ENCODE measurements at places on chromosomes 7 and 10.

DNA sequence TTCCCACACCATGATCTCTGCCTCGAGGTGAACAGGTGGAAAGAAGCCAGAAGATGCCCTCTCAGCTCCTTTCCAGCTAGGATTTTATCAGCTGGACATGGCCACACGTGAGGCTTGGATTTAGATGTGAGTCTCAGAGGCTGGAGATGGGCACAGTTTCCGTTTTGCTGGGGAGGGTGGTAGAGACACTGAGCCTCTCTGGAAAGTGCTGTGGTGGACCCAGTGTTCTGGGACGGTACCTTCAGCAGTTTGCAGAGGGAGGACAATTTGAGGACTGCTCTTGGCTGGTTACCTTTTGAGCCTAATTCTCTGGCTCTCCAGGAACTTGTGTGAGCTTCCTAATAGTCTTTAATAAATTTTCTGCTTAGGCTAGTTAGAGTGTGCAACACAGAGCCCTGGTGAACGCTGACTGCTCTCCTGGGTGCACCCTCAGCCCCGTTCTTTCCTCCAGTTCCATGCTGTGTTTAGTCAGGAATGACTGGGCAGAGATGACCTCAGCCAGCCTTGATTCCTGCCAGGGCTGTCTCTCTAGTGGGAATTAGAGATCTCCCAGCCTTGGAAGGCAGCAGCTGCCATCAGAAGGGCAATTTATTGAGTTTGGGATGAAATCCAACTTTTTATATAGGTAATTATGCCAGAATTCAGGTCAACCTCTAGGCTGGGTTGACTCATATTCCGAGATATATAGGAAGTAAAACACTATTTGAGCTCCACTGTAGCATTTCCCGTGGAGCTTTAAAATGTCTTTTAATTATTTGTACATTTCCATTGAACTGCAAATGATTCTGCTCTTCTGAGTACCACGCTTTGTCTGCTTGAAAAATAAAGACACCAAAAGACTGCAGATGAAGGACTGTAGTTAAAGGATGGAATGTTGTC lies 103.9 kb downstream of the GATA3 start:
- DNase-seq: no peak

DNA sequence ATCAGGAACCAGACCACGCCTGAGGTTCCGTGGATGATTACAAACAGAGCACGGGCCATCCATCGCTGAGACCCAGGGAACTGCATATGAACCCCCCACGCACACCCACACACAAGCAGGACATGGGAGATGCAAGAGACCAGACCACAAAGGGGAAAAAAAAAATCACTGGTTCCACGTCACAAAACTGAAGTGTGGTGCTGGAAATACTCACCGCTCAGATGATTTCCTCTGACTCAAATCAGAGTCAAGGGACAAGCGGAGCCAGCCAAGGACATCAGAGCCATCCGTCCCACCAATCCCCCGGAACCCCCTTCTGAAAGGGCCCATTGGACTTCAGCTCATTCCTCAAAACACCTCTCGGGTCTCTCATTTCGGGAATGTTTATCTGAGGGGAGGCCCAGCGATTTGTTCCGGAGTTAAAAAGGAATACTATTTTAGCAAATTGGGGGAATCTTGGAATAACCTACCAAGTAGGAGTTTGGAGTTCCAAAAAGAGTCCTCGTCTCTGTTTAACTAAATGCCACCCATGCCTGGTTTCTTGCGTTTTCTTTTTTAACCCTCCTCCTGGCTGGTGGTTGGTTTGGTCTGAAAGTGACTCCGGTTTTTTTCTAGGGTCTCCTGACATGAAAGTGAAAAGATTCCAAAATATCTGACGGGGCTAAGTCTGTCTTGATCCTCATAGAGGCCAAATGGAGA lies 15.0 kb downstream of the SNX8 start:
- DNase-seq: peak; percentile 92

GRCh38 chr7:128347647-128348097 lies 4.0 kb upstream of the RBM28 start:
- DNase-seq: peak; percentile 68

DNA sequence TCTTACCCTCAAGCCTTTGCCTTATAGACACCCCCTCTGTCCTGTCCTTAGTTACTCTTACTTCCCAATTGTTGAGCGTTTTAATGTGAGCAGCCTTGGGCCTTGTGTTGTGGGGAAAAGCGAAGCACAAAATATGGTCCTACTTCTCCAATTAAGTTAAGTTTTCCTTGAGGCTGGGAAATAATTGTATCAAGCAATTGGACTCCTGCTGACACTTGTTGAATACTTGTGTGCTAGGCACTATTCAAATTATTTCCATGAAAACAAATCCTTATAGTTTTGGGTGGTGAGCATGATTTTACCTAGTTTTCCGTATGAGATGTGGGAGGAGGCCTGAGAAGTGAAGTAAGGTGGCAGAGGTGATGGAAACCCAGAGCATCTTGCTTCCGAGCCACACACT lies 5.4 kb upstream of the ZNF783 start:
- DNase-seq: no peak

GRCh38 chr7:325811-326210 lies 35.8 kb downstream of the FOXL3 start:
- DNase-seq: no peak

GRCh38 chr7:28070297-28071055 lies 110.1 kb downstream of the JAZF1 start:
- peak; percentile 57 for DNase-seq

- no peak for DNase-seq
These were observed 232.2 kb upstream of the BMPER start for GRCh38 chr7:33673029-33673700.

- DNase-seq: no peak
These were observed 451.3 kb downstream of the GPAM start for GRCh38 chr10:111732166-111732785.

DNA sequence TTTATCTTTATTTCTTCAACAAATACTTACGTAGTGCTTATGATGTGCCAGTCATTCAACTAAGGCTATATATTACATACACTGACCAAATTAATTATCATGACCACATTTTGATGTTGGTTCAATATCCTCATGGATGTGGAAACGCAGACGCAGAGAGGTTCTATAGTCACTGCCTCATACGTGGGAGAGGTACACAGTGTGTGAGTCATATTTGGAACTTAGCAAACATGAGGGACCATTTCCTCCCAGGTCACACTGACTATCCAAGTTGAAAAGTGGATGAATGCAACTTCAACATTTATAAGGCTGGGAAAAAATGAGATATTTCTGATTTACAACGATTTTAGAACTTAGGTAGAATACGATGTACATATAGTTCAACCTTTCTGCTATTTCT lies 113.6 kb downstream of the PRLHR start:
- DNase-seq: no peak

DNA sequence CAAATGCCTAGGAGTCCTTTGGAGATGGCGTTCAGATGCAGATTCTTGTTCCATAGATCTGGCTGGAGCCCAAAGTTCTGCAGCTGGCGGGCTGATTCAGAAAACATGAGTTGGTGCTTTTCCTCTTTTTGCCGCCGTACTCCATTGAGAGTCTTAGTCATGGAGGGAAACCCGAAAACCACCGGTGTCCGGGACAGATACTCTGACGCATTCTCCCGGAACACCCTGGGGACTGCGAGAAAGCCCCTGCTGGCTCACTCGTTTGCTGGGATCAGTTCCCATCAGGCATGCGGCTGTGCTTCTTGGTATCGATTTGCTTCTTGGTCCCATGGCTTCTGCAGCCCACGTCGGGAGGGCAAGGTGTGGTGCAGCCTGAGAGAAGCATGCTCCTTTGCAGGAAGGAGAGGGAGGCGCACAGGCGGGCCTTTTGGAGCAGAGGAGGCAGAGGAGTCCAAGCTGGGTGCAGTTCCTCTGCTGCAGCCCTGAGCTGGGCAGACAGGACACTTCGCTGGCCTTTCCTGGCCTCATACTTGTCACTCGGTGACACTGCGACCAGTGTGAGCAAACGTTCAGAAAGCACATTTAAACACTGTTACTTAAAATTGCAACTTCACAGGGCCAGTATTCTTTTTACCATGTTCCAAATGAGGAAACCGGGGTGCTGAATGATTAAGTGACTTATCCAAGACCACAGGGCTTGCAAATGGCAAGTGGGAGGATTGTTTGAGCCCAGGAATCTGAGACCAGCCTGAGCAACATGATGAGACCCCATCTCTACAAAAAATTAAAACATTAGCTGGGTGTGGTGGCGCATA lies 30.6 kb upstream of the PFKFB3 start:
- peak; percentile 98 for DNase-seq

GRCh38 chr7:158452331-158452730 lies 135.3 kb downstream of the PTPRN2 start:
- no peak for DNase-seq

DNA sequence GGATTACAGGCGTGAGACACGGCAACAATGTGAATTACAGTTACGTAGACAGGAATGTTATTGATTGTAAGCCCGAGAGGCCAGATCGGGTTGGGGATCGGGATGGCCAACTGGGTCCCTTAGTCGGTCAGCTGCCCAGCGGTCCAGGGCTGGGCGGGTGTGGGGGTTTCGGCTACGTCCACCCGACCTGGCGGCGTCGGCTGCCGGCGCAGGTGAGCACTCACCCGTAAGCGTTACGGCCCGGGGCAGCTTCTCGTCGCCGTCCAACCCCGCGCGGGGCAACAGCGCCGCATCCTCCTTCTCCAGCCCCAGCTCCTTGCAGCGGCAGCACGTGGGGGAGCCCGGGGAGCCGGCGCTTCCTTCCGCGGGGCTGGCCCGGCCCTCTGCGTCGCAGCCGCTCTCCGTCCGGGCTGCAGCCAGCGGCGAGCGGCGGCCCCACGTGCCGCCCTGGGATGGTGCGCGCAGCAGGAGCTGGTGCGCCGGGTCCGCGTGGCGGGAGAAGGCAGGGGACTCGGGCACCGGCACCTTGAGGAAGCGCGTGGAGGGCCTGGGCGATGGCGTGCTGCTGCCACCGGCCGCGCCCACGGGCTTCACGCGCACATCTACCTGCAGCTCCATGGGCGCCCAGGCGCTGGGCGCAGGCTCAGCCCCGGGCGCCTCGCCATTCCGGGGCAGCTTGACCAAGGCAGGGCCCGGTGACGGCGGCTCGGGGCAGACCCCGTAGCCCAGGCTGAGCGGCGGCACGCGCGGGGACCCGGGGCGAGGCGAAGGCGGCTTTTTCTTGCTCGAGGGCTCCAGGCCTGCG lies 609 bp downstream of the KLRG2 start:
- DNase-seq: peak; percentile 57

- peak; percentile 85 for DNase-seq
These were observed 30.9 kb downstream of the CDK1 start for GRCh38 chr10:60809157-60809556.

- DNase-seq: no peak
These were observed 29.7 kb downstream of the AGAP3 start for GRCh38 chr7:151115836-151116418.

DNA sequence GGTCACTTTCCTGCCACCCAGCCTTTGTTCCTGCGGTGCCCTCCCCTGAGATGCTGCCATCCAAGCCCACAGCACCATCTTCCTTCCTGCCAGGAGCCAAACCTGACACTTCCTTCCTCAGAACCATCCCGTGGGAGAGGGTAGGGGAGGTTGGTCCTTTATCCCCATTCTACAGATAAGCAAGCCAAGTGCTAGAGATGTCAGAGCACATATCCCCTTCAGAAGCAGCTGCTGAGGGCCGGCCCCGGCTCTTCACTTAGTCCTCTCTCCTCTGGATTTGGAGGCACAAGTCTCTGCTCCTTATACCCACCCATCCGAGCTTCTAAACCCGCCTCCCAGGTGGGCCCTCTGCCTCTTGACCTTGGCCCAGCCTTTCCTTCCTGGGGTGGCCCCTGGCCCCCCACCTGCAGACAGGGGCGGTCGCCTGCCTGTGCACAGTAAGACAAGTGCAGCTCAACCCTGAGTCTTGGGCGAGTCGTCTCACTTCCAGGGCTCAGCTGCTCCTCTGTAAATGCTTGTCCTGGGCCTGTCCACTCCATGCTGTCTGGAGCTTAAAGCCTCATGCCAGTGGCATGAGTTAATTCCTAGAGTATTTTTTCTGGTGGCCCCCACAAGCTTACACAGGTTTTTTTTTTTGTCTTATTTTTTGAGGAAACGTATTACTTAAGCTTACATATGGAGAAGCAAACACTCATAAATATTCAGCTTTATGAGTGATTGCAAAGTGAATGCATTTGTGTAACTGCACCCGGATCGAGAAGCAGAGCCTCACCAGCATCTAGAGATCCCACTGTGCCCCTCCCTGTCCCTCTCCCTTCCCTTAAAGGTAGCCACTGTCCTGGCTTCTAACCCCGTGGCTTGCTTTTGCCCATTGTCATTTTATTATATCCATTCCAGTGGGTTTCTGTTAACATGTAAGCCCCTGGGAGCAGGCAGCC lies 125.1 kb downstream of the CDH23 start:
- DNase-seq: no peak

GRCh38 chr10:34203966-34204630 lies 611.0 kb downstream of the PARD3 start:
- DNase-seq: no peak

- DNase-seq: no peak
These were observed 8.6 kb upstream of the ZNF713 start for GRCh38 chr7:55878691-55879090.
